Activated naive CD4-positive, alpha-beta T cell treated with Interleukin-2 at 50 U/mL for 16 hours (primary cell): ENCODE measurements at places on chromosomes 11 and 22.

- no peak for DNase-seq
Observed at GRCh38 chr11:71213696-71214552, 38.5 kb downstream of the SHANK2 start.

- DNase-seq = no peak
Observed at GRCh38 chr22:19814428-19814827, 40.2 kb downstream of the GNB1L start.

- no peak for DNase-seq
Observed at GRCh38 chr11:132402071-132402684, 1031.8 kb downstream of the NTM start.

- no peak for DNase-seq
Observed at GRCh38 chr11:132658004-132658403, 874.3 kb downstream of the OPCML start.

DNA sequence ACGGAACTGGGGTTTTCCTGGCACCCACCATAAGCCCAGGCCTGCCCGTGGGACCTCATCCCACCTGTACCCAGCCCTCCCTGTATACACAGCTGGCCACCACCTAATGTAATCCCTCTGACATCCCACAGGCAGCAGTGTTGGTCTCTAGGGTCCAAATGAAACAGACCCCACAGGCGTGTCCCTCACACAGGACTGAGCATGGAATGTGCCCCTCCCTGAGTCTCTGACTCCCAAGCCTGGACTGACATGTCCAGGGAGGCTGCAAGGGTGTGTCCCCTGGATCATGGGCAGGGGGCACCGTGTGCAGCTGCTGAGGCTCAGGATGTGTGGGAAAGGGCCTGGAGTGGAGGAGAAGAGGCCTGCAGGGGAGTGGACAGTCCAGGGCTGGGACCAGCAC lies 50.6 kb upstream of the PPARA start:
- DNase-seq = no peak

GRCh38 chr11:30321321-30321720 lies 1.6 kb upstream of the ARL14EP start:
- no peak for DNase-seq
